ENCODE measurements at places on chromosomes 12 and 14. TPM values are rescaled to one million over a fixed set of nuclear protein-coding genes. Genes with fewer than 3 reads are reported as not detected.

GRCh38 chr12:65525491-65526141 is 247.1 kb downstream of the MSRB3 start:
- no peak for DNase-seq

DNA sequence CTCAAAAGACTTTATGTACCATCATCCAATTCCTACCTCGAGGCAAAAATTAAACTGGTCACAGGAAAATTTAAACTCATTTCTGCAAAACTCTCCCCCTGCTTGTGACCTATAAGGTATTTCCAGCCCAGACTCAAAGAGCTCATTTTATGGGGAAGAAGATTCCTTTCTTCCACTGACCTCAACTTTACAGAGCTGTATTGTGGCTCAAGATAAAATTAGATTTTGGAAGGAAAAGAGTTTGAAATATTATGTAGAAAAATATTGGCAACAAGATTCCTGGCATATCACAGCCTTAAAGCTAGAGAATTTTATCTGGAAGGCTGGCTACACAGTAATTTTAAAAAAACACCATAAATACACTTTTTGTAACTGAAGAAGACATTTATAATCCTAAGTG is 91.7 kb downstream of the STXBP6 start:
- DNase-seq = no peak

Gene KLC1
- 25.0 TPM for polyA plus RNA-seq

Gene KCNJ8
- polyA plus RNA-seq = not detected

Gene OTX2
- not detected for polyA plus RNA-seq

- DNase-seq = no peak
These were observed 57.0 kb downstream of the GCH1 start for GRCh38 chr14:54845641-54846040.

DNA sequence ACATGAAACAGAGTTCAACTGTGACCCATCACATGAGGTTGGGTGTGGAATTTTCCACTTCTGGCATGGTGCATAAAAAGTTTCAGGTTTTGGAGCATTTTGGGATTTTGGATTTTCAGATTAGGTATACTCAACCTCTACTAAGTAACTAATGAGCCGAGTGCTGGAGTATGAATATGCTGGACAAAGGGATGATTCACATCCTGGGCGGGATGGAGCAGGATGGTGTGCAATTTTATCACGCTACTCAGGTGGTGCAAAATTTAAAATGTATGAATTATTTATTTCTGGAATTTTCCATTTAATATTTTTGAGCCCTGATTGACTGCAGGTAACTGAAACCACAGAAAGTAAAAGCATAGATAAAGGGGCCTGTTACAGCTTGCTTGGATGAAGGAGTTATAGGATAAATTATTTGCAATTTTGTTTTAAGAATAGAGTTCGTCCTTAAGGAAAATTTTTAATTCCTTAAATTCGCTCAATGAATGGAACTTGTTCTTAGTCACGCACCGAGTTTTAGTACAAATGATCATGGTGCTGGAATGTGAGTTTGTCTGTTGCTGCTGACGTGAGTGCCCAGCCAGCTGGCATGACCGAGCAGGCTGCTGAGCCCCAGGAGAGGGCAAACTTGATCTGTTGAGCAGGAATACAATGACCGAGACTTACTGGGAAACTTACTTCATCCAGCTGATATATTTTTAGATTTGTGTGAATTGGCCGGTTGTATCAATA is 176.3 kb downstream of the ESR2 start:
- DNase-seq = no peak

Gene SLC41A2
- polyA plus RNA-seq = 15.8 TPM

DNA sequence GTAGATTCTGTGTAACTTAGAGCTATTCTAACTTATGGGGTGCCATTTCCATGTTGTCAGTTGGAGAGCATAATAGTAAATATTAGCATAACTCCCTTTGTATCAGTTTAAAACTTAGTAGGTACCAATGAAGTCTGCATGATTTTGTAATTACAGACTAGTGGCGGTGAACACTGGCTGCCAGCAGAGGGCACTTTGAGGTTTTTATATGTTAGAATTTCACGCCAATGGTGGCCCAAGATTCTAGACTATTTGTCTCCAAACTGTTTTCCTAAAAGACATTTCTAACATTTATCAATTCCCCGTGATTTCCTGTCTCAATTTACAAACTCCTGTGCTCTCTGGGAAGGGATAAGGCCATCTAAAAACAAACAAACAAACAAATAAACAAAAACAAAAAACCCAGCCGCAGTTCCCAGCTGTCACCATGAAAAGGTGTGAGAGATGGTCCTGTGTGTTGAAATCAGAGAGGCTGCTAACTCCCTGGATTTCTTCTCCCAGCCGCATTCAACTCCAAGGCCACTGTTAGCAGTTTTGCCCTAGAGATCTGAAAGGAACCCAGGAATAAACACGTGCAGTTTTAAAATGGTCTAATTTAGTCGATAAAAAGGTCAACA is 57.6 kb downstream of the BRMS1L start:
- no peak for DNase-seq

- no peak for DNase-seq
These were observed 10.1 kb upstream of the RASSF3 start for GRCh38 chr12:64600164-64600561.

GRCh38 chr14:74660167-74660566 is 48.1 kb upstream of the LTBP2 start:
- DNase-seq = no peak

DNA sequence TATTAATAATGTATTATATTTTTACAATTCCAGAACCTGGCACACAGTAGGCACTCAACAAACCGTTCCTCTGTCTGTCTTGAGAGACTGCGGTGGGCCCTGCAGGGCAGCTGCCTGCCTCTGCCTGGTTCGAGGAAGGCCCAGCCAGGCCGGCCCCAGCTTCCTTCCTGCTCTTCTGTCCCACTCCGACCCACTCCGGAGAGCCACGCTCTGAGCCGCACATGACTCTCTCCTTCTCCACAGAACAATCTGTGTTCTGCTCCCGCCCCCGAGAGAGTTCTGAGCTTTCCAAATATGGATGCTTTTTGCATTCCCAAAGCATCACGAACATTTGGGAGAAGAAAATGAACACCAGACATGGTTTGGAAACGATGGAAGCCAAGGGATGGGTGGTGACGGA is 57.3 kb downstream of the TTC7B start:
- peak; percentile 89 for DNase-seq

- DNase-seq = no peak
These were observed 140.2 kb downstream of the NUAK1 start for GRCh38 chr12:105998561-105998960.

Gene SOX5
- polyA plus RNA-seq = 0.60 TPM

- no peak for DNase-seq
These were observed 83.8 kb upstream of the CLEC14A start for GRCh38 chr14:38339696-38340095.

DNA sequence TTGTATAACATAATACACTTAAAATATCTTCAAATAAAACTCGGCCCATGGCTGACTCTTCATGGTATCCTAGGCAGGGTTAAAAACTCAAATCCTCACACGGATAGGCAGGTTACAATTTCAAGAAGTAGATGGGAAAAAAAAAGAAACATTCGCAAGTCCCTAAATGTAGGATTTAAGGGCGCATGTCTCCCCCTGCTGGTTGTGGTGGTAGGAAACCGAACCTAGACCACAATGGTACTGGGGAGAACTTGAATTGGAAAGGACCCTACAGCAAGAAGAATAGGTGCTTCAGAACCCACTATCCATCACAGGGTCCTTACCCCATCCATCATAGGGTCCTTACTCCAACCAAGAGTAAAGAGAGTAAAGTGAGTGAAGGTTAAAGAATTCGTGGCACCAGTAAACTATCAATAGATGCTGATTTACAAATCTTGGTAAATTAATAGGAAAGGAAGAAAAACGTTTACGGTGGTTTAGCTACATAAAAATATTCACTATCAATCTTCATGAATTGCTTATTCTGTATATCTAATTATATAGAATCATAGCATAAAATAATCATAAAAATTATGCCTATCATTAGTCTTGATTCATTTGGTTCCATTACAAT is 3.3 kb upstream of the CIPC start:
- peak; percentile 84 for DNase-seq

Gene FAM90A1
- polyA plus RNA-seq = not detected

DNA sequence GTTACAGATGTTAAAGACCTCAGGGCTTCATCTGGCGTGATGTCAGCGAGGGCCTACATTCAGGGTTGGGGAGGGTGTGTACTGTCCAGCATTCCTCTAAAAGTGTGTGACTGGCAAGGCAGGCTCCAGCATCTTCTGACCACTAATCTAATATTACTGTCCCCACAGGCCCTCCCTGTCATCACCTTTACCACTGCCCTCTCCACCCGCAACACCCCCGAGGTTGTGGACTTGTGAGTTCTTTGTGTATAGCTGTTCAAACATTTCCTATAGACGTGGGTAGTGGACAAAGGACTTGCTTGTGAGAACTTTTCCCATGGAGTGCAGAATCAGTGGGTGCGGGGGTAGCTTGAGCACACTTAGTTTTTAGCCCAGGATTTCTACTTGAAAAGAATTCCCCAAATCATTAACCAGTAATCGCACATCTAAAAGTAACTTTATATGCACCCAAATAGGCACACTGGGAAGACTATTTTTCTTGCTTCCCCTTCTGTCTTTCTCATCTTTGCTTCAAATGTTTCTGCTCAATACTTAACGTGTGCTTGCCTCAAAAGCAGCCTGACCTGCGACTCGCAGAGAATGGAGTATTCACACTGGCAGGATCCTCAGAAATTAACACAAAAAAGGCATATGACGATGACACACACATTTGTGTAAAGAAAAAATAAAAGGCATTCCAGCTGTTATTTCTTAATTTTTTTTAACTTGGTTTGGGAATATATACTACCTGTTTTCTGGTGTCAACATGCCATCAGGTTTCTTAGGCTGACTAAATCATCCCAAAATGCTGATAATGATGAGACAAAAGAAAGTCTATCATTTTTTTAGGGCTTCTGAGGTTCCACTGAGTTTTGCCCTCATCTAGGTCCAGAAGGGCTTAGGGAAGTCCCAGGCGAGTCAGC is 158.4 kb upstream of the HIF1A start:
- DNase-seq = no peak

GRCh38 chr14:103220134-103220981 is 97.1 kb downstream of the TNFAIP2 start:
- no peak for DNase-seq

Gene SERPINA10
- polyA plus RNA-seq = 0.06 TPM

Gene FITM1
- polyA plus RNA-seq = not detected

Gene ADGRD1
- 3.8 TPM for polyA plus RNA-seq

- DNase-seq = no peak
These were observed 1.1 kb upstream of the GNB3 start for GRCh38 chr12:6839482-6840201.

Gene CCDC197
- not detected for polyA plus RNA-seq

- DNase-seq = no peak
These were observed 7.7 kb downstream of the GPR33 start for GRCh38 chr14:31480156-31480555.

- DNase-seq = no peak
These were observed 25.6 kb downstream of the ZFP36L1 start for GRCh38 chr14:68767248-68767645.

- DNase-seq = peak; percentile 67
These were observed 4.1 kb upstream of the SERPINA1 start for GRCh38 chr14:94392510-94392935.

Gene PDE3A
- polyA plus RNA-seq = 9.2 TPM

GRCh38 chr14:80003138-80003537 is 208.2 kb downstream of the DIO2 start:
- DNase-seq = no peak

DNA sequence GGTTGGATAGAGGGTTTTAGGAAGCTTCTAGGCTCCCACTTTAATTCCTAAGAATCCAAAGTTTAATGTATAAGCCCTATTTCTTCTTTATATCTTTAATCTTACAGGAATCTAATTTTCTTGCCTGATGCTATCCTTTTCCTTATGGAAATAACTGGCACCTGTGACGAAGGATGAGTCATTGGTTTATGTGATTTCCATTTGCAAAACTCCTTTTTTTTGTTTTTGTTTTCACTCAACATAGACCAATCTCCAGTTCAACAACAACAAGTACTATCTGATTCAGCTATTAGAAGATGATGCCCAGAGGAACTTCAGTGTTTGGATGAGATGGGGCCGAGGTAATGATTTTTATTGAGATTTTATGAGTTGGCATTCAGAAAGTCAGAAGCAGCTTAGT is 6.8 kb downstream of the PARP2 start:
- no peak for DNase-seq

Gene PTPRQ
- polyA plus RNA-seq = not detected

Gene SLC10A1
- polyA plus RNA-seq = not detected

Gene ATP5F1B
- polyA plus RNA-seq = 1,730 TPM

GRCh38 chr14:99687284-99688209 is 3.4 kb downstream of the CYP46A1 start:
- DNase-seq = peak; percentile 57

- DNase-seq = no peak
These were observed 141.9 kb upstream of the PRKD1 start for GRCh38 chr14:30069536-30069935.

Gene TAS2R46
- polyA plus RNA-seq = not detected

DNA sequence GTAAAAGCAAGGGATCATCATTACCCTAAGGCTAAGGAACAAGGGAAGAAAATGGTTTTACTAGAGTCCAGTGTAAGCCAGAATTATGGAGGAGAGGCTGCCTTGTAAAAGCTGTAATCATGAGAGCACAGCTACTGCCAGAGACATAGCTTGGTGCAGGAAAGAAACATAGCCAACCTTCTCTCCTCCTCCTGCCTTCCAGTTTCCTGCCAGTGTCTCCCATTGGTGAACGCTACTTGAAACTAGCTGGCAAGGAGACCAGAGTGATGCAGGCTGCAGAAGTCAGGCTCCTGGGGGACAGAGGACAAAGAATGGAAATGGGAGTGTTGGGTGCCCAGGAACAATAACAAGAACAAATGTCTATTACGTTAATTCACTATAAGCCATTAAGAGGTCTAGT is 158.5 kb downstream of the NELL2 start:
- no peak for DNase-seq

Gene CYP27B1
- polyA plus RNA-seq = not detected

- DNase-seq = no peak
These were observed 113.4 kb downstream of the LGMN start for GRCh38 chr14:92635031-92635430.

- no peak for DNase-seq
These were observed 3.1 kb upstream of the BORCS5 start for GRCh38 chr12:12353807-12354206.

Gene PRPH
- polyA plus RNA-seq = 31.8 TPM

Gene FAR2
- polyA plus RNA-seq = 33.5 TPM

GRCh38 chr14:100025111-100025510 is 40.1 kb upstream of the EVL start:
- no peak for DNase-seq

- no peak for DNase-seq
These were observed 321.3 kb downstream of the AEBP2 start for GRCh38 chr12:19760611-19761010.

Gene VCPKMT
- polyA plus RNA-seq = 8.7 TPM

Gene KCNMB4
- 1.8 TPM for polyA plus RNA-seq

GRCh38 chr12:30874455-30875321 is 51.9 kb upstream of the TSPAN11 start:
- no peak for DNase-seq

DNA sequence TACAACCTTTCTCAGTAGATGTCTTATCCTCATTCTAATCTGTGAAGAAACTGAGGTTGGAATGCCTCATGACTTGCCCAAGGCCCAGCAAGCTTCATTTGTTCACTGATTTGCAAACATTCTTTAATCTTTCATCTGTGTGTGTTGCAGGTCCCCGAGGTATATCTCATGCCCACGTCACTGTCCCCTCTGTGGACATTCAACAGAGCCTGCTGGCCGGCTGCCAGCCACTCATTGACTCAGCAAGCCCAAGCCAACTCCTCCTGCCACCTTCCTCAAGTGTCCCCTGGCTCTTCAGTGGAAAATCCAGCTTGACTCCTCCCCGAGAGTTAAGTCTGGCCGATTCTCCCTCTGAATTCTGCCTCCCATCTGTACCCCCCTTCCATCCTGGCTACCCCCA is 1.9 kb upstream of the DCAF4 start:
- no peak for DNase-seq
